RCC 7860 (cell line): ENCODE measurements at places on chromosomes 16 and 17.

GRCh38 chr17:77332981-77333685 lies 192.4 kb downstream of the SEC14L1 start:
- peak; percentile 66 for DNase-seq

GRCh38 chr17:45315648-45316433 lies 979 bp downstream of the MAP3K14 start:
- no peak for DNase-seq

DNA sequence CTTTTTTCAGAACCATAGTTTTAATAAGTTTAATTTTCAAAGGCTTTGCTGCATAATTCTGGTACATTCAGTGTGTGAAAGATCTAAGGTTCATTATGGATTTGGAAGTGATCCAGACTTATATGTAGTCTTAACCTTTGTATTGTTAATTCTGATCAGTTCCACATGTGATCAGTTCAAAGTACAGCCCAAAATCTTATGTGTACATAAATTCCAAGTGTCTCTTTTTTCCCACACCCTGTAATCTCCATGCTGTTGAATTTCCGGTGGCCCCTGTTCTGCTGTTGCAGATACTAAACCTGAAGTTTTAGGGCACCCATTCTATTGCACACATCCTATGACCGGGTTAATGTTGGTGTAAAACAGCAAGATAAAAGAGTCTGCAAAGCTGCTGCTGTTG lies 1147.5 kb upstream of the CDH8 start:
- no peak for DNase-seq

- DNase-seq, result no peak
Observed at GRCh38 chr17:14044702-14045101, 24.6 kb upstream of the COX10 start.

- no peak for DNase-seq
Observed at GRCh38 chr17:68749349-68750207, 148.4 kb upstream of the FAM20A start.

- no peak for DNase-seq
Observed at GRCh38 chr17:44917456-44917855, 2.2 kb upstream of the GFAP start.

DNA sequence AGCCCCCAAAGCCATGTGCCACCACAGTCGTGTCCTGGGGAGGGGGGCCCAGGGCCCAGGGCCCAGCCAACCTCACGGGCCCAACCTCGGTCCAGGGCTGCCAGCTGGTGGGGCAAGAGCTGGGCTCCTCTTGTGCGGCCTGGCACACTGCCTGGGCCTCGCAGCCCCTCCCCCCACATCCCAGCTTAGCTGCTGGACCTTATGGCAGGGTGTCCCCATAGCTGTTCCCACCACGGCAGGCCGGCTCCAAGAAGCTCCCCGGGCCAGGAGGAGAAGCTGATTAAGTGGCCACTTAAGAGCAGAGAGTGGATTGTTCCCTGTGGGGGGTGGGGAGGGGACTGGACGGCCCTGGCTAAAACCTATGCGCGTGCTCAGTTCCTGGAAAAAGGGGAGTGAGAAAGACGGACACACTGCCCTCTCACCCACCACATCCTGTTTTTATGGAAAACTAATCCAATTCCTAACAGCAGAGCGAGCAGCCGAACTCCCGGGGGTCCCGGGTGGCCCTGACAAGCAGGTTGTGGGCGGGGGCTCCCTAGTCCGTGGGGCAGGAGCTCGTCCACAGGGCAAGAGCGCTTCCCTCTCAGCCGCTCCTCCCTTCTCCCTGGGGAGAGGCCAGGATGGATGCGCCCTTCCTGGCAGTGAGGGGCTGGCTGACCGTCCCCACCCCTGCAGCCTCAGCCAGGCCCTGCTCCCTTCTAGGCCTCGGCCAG lies 16.8 kb downstream of the PIEZO1 start:
- DNase-seq, result peak; percentile 10

GRCh38 chr16:17162560-17162959 lies 308.2 kb downstream of the XYLT1 start:
- no peak for DNase-seq
